Putamen (tissue), 1 donor: ENCODE measurements at places on chromosomes 2 and 18.

DNA sequence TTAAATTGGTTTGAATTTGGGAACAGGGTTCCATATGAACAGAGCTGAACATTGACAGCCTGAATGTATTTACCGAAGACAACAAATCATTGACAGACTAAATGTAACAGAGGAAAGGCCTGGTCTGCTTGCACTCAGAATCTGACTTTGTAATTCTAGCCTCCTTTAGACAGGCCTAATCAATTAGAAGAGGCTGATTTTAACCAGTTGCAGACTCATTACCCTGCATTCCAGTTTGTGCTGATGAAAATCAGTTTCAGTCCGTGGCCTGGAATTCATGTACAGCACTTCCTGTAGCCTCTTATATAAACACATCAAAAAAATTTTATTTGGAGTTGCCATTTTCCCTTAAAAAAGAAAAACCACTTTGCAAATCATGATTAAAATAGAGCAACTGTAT is 93.1 kb upstream of the ZFP36L2 start:
- no peak for DNase-seq

GRCh38 chr2:169260246-169260645 is 102.1 kb downstream of the LRP2 start:
- DNase-seq, result no peak

- no peak for DNase-seq
These were observed 2.2 kb upstream of the BCL2L11 start for GRCh38 chr2:111118481-111118980.

DNA sequence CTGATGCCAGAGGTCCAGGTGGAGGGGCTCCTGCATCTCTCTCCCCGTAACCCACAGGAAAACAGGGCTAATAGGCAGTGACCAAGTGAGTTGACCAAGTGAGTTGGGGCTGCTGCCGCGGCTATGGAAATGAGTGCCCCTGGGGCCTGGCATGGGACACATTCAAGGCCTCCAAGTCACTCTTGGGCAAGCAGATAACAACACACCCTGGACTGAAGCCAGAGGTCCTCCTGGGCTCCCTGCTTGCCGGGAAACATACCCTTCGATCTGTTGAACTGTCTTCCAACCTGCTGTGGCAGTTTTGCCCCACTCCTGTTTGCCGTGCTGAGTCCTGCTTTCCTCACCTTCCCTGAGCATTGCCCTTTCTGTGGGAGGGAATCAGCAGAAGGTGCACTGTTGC is 89.2 kb downstream of the LIPG start:
- no peak for DNase-seq

- no peak for DNase-seq
These were observed 39.1 kb upstream of the TWIST2 start for GRCh38 chr2:238808761-238809160.

DNA sequence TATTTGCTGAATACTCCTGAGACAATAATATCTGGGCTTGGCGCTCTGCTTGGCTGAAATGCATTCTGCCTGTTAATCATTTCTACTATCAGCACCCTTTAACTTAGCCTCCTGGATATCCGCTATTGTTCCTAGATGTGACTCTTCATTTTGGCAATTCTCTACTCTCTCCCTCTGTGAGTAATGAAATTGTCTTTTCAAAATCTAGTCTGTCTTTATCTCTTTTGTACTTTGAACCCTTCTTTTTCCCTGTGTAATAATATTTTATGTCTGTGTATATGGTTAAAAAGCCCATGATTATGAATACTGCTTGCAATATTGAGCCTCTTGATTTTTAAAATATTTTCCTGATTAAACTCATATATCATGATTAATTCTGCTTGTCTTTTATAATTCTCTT is 6.2 kb upstream of the REV1 start:
- DNase-seq, result no peak

DNA sequence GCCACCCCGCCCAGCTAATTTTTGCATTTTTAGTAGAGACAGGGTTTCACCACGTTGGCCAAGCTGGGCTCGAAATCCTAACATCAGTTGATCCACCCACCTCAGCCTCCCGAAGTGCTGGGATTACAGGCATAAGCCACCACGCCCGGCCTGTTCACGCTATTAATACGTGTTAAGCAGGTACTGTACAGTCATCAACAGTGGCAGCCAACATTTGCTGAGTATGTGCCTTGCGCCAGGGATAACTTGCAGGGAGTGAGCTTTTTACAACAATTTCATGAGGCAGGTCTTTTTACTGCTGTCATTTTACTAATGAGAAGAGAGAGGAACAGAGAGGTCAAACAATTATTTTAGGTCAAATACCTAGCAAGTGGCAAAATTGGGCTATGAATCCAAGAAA is 115.2 kb downstream of the AP1S3 start:
- no peak for DNase-seq

DNA sequence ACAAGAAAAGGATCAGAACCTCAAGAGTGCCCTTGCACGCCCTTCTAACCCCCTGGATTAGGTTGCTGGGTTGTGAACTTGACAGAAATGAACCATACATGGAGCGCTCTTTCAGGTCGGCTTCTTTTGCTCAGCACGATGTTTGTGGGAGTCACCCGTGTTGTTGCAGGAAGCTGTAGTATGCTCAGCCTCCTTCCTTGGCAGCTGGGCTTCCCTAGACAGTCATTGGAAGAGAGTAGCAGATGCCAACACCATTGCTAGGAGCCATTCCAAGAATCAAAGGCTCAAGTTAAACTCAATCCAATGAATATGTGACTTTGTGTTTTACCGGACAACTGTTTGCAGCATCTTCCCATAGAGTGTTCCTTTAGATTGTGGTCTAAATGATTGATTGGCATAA is 47.0 kb downstream of the RAB12 start:
- no peak for DNase-seq

DNA sequence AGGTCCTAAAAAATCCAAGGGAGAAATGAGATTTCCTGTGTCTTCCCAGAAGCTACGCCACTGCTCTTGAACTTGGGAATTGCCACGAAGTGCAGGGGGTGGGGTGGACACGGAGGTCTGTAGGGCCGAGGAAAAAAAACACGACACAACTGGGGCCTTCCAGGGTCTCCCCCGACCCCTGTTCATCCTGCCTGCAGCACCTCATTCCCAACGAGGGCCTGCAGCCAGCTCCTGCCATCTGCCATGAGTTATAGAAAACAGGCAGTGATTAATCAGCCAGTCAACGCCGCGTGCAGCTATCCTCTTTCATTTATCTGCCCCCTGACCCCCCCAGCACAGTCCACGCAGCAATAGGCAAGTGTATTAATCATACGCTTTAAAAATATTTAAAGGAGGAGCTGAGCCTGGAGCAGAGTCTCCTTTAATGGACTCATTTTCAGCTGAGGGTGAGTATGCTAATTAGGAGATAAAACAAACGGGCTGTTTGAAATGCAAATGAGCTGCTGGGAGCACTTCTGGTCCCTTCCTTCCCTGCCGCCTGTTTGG is 209.9 kb downstream of the TFCP2L1 start:
- DNase-seq, result no peak

GRCh38 chr18:28766027-28766426 is 589.1 kb upstream of the CDH2 start:
- DNase-seq, result no peak

GRCh38 chr2:10972683-10973433 is 61.1 kb downstream of the KCNF1 start:
- DNase-seq, result no peak

GRCh38 chr2:46901611-46902010 is 14.0 kb downstream of the MCFD2 start:
- DNase-seq, result no peak

GRCh38 chr2:82233806-82234205 is 1929.3 kb upstream of the LRRTM1 start:
- DNase-seq, result no peak

DNA sequence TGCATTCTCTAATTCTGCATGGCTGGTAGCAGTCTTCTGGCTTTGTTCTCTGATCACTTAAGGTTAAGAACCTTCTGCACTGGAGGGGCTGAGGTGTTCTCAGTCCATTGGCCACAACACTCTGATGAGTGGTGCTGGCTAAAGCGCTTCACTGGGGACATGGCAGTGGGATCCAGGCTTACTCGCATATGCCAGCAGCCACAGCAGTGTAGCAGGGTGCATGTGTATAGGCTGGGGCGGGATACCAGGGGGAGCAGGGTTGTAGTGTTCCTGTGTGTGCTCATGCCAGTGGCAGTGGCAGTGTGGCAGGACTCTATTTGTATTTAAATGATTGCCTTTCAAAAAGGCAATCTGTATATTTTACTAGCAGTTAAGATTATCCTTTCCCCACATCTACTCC is 11.1 kb upstream of the TACR1 start:
- DNase-seq, result no peak

GRCh38 chr18:31401156-31402025 is 24.8 kb downstream of the DSG4 start:
- DNase-seq, result no peak

- DNase-seq, result no peak
These were observed 9.5 kb downstream of the SESTD1 start for GRCh38 chr2:179255129-179255528.

DNA sequence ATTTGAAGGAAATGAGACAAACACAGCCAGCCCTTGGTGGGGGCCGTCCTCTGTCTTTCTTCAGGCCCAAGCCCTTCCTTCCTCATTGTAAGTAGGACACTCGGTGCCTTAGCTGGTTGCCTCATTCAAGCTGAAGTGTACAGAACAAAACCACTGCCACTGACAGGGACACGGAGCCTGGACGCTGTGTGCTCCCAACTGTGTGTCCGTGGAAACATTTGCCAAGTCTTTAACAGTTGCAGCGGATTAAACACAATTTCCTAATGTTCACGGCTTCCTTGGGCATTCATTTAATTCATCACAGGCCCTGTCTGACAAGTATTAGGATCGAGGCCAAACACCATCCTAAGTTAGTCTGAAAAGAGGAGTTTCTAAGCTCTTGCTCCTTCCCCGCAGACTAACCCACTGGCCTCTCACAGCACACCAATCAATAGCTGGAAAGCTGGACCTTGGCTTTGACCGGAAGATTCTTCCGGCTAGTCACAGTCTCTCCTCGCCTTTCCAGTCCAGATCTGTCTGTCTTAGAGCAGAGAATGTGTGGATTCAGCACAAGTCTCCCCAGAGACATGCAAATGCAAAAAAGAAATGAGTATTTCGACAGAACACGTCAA is 68.7 kb upstream of the ACSL3 start:
- peak; percentile 42 for DNase-seq

GRCh38 chr2:117931978-117932377 is 81.9 kb downstream of the CCDC93 start:
- no peak for DNase-seq

- no peak for DNase-seq
These were observed 11.9 kb upstream of the IL1R1 start for GRCh38 chr2:102130647-102130991.

DNA sequence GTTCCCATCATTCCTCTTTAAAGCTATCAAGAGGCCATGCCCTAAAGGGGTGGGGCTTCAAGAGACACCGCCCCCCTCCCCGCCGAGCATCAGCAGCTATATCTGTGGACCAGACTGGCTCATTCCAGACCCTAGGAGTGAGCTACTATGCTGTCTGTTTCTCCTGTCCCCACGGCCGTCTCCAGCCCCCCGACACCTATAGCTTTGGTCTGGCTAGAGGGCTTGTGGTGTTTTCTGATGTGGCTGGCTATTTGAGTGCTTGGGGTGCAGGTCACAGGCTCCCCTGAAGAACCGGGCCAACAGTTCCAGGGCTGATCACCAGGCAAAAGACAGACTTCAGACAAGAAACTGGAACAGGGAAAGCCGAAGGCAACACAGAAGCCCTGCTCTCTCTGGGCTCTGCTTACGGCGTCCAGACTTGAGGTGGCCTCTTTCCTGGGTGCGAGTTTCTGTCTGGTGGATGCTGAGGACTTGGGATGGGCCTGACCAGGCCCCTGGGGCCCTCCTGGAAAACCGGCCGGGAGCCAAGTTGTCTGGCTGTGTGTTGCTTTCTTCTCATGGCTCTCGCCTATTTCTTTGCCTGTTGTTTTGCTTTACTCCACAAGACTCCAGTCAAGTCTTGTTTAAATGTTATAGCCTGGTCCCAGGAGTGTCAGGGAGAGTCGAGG is 83.6 kb downstream of the KLHL29 start:
- DNase-seq, result no peak

DNA sequence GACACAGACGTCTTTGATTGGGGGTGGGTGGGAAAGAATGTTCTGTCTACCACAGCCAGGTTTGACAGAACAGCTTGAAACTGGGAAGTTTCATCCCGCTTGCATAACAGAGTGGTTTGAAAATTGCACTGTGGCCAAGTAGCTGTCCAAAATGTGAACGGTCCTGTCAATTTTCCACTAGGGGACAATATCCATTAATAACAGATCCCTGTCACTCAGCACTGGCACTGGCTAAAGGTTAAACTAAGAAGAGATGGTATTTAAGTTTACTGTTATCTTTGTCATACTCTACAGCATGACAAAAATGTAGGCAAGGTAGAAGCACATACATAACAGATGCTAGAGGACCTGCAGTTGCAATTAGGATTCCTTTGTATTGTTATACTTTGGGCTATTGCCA is 55.6 kb upstream of the ACMSD start:
- DNase-seq, result no peak
